ENCODE measurements at places on chromosomes 12 and 14.

- DNase-seq: peak; percentile 80
Measured at GRCh38 chr12:132046561-132046960, 96.8 kb downstream of the EP400 start.

DNA sequence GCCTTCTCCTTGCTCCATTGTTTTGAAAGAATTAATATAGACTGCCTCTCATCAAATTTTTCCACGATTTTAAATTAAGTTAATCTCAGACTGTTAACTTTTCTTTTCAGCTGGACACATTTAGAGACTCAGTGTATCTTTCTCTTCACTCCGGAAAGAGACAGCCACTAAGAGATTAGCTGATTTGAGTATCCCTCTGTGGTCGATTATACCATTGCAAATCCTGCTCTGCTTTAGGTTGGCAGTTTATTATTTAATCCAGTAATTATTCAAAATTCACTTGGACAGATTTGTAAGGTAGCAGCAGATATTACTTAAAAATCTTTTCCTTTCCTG is 588 bp upstream of the TWF1 start:
- DNase-seq: no peak

- DNase-seq: no peak
Measured at GRCh38 chr14:55133416-55133815, 4.4 kb downstream of the LGALS3 start.

GRCh38 chr12:29945904-29946303 is 162.2 kb upstream of the TMTC1 start:
- DNase-seq: no peak

GRCh38 chr12:3473844-3474243 is 17.2 kb upstream of the PRMT8 start:
- no peak for DNase-seq

DNA sequence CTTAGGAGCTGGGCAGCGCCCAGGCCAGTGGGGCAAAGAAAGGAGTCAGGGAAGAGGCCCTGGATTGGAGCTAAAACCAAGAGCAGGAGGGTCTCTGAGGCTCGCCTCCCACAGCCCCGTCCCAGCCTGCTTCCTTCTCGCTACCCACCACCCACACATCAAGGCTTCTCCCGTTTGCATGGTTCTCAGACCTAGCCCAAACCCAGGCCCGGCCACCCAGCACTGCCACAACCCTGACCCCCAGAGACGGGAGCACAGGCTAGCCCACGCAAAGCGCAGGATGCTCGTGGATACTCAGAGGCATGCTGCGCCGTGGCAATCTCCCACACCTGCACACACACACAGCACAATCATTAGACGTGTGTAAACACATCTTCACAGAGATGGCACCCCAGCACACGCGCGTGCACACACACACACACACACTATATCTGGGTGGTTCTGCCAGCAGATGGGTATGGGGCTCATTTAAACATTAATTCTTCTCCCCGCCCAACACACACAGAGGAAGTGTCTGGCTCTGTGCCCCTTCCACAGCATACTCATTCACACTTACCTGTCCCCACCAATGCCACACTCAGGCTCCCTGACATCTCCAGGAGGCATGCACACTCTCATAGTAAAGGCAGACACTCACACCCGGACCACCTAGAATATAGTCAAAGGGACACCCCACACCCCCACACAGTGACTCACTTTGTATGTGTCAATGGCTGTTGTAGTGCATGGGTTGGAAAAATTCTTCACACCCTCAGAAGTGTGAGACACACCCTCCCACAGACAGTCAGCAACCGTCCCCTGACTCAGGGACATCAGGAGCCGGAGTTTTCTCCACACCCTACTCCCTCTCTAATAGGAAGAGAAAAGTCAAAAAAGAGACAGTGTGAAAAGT is 1.1 kb downstream of the CARMIL3 start:
- no peak for DNase-seq

DNA sequence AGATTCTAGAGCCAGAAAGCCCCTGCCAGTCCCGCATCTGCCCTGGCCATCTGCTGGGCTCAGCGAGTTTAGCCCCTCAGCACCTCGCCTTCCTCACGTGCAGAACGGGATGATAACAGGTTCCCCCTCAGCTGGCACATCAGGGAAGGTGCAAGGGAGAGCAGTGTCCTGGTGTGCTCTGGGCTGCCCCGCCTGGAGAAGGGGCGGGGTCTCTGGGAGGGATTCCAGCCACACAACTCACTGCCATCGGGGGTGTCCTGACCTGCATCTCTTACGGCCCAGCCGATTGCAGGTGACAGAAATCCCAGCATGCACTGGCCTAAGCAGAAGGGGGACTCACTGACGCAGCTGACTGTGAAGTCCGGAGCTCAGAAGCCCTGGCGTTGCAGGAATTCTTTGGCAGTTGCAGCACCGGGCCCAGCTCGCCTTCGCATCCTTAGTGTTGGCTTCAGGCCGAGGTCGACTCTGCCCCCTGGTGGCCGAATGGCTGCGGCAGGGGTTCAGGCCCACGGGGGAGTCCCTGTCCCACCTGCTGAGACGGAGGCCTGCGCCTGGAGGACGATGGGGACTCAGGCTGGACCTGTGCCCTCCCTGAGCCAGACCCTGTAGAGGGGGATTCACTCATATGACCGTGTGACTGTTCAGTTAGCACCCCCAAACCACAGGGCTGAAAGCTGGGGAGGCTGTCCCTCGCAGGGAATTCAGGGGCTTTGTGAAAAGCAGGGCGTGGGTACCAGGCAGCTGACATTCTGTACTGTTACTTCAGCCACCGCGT is 178.6 kb downstream of the ADGRD1 start:
- DNase-seq: peak; percentile 27

GRCh38 chr12:86852451-86852850 is 596.3 kb upstream of the MGAT4C start:
- DNase-seq: no peak

DNA sequence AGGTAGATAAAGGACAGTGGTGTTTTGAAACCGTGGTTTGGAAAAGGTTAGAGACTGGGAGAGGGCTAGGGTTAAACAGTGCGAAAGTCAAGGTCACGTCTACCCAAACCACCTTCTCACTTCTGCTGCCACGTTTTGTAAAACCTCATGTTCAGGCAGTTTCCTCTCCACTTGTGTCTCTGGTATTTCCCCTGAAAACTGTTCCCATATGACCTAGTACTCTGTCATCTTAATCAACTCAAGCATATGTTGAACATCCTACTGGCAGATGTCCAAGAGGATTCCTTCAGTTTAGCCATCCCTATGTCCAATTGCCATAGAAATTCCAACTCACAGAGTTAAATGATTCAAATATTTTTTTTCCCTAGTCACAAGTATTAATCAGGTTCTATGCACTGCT is 17.4 kb downstream of the CLEC4C start:
- no peak for DNase-seq

DNA sequence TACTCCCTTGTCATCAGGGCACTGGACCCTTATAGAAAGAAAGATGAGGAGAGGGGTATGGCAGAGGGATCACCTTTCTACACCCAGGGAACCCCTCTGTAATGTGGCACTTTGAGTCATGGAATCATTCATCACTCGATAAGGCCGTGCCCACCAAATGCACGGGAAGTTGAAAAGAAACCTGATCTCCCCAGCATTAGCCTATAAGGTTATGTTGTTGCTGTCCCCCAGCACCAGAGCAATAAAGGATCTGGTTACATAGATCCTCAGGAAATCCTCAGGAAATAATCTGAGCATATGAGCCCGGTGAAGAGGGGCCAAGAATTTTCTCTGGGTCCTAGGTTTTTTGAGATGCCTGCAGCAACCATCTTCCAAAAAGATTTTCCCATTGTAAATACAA is 148.8 kb upstream of the CRY1 start:
- no peak for DNase-seq

- peak; percentile 85 for DNase-seq
Measured at GRCh38 chr12:68538726-68539614, 71.7 kb upstream of the RAP1B start.
